ENCODE measurements at places on chromosomes 7 and 10. TPM values are rescaled to one million over a fixed set of nuclear protein-coding genes. Genes with fewer than 3 reads are reported as not detected.

DNA sequence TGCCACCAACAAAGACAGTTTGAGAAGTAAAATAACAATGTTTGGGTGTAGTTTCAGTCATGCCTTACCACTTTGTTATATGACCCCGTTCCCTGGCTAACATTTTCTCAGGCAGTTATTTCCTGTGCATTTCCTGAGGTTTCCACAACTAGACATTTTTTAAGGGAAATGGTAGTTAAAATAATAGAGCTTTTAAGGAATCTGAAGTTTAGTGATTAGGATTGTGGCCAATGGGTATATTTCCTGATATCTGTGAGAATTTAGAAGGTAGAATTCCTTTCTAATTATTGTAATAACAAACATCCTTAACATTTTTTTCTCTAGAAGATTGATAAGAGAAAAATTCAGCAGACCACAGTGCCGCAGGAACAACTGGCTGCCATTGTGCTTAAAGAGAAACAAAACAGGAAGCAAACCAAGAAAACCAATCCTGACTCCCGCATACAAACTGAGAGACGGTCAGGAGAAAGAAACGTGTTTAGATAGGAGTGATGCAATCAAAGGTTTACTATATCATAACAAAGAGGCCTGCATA is 193.6 kb downstream of the MBL2 start:
- DNase-seq, result peak; percentile 49

- no peak for DNase-seq
Measured at GRCh38 chr10:67933199-67933598, 48.7 kb downstream of the SIRT1 start.

DNA sequence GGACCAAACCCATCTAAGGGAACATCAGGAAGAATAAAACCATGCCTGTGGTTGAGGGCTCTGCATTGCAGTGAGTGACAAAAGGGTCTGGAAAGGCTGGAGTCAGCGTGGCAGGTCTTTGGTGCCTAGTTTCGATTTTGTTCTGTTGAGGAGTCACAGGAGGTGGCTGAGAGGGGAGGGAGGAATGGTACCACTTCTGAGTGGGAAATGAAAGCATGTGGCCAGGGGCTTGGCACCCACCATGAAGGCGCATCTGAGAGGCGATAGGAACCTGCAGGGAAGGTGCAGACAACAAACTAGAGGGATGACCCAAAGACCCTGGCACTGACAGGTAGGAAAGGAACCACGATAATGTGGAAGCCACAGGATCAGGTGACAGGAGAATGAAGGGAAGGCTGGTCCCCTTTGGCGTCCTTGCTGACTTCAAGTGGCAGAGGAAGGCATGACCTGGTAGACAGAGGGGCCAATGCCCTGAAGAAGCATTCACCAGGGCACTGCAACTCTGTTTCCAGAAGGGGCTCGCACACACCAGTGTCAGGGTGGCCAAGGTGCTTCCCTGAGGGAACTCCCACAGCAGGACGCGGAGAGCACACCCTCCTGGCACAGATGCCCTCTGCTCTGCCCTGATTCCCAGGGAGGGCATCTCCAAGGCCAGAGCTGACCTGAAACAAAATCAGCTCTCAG is 41.7 kb downstream of the HIPK2 start:
- DNase-seq, result no peak

GRCh38 chr7:146876411-146876810 is 759.8 kb downstream of the CNTNAP2 start:
- DNase-seq, result no peak

DNA sequence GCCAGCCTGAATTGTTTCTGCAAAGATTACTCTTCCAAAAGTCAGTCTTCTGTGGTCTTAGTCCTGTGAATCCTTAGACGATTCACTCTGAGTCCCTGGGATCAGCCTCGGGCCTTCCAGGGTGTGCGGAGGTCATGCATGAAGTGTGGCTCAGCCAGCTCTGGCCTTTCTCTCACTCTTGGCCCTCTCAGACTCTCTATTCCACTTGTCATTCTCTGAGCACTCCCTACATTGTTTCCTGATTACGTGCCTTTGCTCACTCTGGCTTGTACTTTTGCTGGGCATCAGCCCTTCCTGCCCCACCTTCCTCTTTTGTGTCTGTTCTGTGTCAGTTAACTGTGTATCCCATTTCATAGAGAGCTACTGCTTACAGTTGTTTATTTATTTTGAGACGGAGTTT is 36.0 kb downstream of the CCNY start:
- DNase-seq, result peak; percentile 85

DNA sequence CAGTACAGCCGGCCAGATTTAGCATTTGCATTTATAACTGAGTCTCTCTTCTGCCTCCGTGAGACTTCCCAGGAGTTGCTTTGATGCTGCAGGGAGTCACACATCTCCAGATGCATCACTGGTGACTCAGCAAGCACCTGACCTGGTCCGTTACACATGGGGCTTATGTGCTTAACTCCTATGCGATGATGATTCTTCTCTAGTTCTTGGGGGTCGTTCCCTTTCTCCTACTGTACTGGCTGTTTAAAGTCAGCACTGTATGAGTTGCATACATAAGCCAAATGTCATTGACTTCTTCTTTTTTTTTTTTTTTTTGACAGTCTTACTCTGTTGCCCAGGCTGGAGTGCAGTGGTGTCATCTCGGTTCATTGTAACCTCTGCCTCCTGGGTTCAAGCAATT is 13.0 kb upstream of the AKR1E2 start:
- peak; percentile 84 for DNase-seq

GRCh38 chr10:24214762-24215161 is 5.8 kb downstream of the KIAA1217 start:
- no peak for DNase-seq

GRCh38 chr7:130113887-130114286 is 43.6 kb downstream of the KLHDC10 start:
- DNase-seq, result no peak

DNA sequence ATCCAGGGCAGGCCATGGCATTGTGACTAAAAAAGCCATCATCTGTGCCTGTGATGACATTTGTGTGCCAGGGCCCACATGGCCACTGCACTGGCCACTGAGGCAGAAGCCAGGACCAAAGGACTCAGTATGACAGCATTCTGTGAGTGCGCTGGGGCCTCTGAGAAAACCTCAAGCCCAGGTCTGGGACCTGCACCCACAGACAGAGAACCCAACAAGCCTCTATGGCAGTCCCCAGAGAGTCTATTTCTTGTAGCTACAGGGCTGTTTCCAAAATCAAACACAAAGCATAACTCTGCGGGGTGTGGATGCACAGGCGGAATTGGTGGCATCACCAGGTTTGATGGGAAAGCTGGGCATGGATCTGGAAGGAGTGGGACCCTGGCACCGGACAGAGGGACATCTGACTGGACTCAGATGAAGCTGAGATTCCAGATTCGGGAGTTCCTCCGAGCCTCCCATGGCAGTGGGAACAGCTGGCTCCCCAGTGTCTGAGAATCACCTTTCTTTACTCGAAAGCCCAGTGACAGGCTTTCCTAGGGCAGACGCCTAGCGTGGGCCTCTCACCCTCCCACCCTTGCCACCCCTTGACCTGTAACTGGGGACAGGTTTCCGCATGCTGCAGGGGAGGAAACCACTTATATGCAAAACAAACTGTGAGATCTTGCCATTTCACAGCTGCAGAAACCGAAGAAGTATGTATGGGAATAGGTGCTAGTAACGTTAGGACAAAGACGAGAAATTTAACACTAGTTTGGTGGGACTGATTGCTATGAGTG is 70.6 kb upstream of the RHEB start:
- DNase-seq, result no peak

- DNase-seq, result no peak
Measured at GRCh38 chr10:129921065-129921670, 42.9 kb downstream of the EBF3 start.

GRCh38 chr7:30303312-30304039 is 19.1 kb downstream of the ZNRF2 start:
- DNase-seq, result no peak

- DNase-seq, result no peak
Measured at GRCh38 chr7:101418694-101419093, 56.0 kb downstream of the COL26A1 start.

- DNase-seq, result no peak
Measured at GRCh38 chr10:15802375-15802949, 57.8 kb downstream of the MINDY3 start.

DNA sequence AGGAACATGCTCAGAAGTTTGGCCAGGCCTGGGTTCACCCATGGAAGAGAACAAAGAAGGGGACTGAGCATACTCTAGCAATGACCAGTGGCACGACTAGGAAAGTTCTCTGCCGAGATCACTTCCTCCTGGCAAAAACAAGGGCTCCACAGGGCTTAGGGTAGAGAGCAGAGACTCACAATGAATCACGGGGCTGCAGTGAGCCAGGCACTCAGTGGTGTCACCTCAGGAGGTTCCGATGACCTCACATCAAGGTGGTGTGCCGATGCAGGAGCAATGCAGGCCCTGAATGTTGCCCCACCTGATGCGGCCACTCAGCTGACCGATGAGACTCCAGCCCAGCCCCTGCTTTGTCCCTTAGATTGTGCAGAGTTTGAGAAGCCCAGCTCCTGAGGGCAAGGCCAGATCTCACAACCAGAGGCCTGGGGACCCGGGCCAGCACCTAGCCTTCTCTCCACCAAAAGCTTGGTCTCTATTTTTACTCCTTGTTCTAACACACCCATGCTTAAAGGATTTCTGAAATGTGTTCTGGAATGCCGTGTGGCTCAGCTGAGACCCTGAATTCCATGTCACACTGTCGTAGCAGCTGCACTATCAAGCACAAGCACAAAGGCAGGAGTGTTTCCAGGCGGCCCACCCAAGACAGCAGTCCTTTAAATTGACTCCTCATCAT is 60.9 kb downstream of the COBL start:
- DNase-seq, result peak; percentile 9

The KAZALD1 gene
- total RNA-seq, result 12.5 TPM

The RNF32 gene
- 0.47 TPM for total RNA-seq

The SLC4A2 gene
- total RNA-seq, result 101 TPM

The EGR2 gene
- not detected for total RNA-seq

The SPDYE5 gene
- not detected for total RNA-seq

The SLIT1 gene
- not detected for total RNA-seq

The GIMAP4 gene
- total RNA-seq, result not detected

Data from M059J (cell line).